Suprapubic skin (tissue), 4 donors: ENCODE measurements at places on chromosomes 16 and 17. TPM values are rescaled to one million over a fixed set of nuclear protein-coding genes. Genes with fewer than 3 reads are reported as not detected.

DNA sequence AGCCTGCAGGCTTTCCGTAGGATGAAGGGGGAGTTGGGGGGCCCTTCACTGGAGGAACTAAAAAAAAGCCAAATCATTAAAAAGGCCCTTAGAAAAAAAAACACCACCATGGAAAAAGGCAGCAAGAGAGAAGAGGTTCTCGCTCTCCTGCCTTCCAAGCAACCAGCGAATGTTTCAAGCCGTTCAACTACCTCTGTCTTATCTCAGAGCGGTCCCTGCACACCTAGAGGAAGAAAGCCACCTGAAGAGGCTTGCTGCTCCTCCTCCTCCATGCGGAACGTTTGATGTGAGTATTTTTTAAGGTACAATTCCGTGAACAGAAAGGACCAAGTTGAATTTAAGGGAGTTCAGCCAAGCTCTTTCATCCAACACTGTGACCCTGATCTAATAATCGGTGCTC lies 9.2 kb downstream of the NXN start:
- DNase-seq, result no peak

DNA sequence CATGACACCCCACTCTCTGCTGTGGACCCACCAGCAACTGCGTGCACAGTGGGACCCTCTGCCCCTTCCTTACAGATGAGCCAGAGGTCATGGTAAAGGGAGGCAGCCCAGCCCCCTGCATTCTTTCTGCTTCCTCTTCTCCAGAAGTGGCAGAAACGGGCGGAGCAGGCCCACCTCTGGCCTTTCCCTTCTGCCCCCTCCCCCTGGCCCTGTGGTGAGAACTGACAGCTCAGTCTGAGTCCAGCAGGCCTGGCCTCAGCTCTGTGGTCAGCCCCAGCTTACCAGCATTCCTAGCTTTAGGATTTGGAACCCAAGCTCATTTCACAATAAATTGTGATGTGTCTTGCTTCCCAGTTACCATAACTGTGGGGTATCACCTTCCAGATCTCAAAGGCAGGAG lies 4.8 kb upstream of the ANKRD11 start:
- no peak for DNase-seq

Gene NPIPA8
- 1.6 TPM for total RNA-seq

DNA sequence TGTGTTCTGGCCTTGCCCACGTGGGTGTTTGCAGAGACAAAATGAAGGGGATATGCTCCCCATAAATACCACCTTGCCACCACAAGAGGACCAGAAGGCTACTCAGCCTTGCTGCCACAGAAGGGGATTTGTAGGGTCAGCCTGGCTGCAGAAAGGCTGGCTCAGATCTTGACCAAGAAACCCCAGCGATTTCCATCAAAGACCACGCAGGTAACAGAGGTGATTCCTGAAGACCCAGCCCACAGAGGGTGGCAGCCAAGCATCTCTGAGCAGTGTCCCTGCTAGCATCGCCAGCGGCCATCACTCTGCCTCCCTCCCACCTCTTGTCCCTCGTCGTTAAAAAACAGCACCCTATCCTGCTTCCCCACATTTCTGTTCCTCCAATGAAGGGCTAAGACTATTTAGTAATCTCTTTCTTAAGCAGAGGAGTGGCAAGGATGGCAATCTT lies 54.9 kb downstream of the BEAN1 start:
- peak; percentile 67 for DNase-seq

DNA sequence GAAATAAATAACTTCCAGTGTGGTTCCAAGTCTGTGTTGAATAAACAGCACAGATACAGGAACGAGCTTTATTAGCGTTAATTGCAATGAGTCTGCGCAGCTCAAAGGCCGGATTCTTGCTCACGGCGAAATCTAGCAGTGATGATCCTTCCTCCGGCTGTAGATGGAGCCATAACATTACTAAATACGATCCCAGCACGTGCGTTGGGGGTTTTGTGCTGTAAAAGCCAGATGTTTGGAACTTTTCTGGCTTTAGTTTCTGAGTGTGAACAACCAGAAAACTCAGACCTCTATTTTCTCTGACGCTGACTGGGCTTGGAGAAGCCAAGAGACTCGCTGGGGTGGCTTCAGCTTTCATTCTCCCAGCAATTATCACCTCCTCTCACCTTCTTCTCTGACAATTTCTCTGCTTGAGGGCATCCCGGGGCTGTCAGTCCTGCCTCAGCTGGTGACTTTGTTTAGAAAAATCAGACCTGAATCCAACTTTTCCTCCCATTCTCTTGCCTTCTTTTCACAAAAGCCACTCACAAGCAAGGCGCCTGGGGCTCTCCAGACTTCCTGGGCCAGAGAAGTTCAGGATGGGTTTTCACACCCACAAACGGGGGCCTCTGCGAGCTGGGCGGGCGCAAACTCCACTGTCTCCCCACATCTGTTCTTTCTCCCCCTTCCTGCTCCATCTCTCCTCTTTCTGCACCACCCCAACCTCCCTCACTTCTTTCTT lies 47.1 kb upstream of the AKTIP start:
- DNase-seq, result no peak

DNA sequence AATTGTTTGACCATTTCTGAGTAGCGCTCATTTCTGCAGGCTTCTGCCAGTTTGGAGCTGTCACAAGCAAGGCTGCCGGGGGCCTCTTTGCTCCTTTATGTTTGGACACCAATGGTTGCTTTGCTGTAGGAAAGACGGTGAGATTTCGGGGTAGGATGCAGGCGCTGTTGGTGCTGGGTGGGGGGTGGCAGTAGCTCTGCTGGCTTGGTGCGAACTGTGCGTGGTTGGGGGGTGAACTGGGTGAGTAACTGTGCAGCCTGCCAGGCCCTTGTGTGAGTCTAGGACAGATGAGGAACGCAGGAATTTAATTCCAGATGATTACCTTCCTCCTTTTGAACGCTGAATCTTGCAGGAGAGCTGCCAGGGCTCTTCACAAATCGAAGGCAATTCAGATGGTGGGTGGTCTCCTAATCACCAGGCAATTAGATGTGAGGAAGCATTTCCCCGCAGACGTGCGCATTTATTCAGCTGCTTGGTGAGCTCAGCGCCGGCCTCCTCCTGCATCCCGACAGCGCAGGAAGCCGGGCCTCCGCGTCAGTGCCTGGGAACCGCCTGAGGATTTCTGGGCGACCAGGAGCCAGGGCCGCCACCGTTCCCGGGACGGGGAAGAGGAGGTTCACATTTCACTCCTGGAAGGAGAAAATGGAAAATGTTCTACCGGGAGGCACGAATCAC lies 154.4 kb downstream of the FOXL1 start:
- no peak for DNase-seq
